Vagina (tissue), 2 donors: ENCODE measurements at places on chromosomes 5 and 9. TPM values are rescaled to one million over a fixed set of nuclear protein-coding genes. Genes with fewer than 3 reads are reported as not detected.

The C5orf24 gene
- total RNA-seq = 38.3 TPM

The PCDHGA7 gene
- total RNA-seq = 5.2 TPM

The BTNL9 gene
- 34.1 TPM for total RNA-seq

GRCh38 chr5:79936002-79936645, 54.9 kb downstream of the MTX3 start:
- peak; percentile 67 for DNase-seq

DNA sequence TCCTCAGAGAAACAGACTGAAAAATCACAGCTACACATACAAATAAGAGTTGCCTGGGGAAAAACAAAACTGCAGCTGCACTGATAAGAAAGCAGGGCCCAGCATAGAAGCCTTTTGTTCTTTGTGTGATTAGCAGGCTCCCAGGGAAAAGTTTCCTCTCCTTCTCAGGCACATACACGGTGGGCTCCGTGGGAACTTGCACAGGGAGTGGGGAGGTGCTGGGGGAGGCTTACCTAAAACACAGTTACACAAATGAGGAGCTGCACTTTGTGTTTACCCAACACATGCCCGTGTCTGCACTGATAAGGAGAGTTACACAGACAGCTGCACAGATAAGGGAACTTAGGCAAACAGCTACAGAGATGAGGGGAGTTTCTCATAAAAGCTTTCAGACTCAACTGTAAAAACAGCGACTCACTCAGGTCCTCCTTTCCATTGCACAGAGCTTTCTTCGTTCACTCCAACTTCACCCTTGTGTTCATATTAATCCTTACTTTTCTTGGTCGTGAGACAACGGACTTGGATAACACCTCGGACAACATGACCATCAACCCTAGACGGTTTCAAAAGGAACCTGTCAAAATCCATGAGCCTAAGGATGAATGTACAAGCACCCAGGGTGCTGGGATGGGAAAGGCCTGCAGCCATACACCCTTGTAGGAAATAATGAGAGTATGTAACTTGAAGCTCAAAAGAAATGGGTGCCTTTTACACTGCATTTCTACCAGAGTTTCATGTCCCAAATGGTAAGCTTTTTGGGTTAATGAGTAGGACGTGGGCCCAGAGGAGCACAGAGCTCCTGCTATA, 50.8 kb downstream of the SERINC5 start:
- no peak for DNase-seq

DNA sequence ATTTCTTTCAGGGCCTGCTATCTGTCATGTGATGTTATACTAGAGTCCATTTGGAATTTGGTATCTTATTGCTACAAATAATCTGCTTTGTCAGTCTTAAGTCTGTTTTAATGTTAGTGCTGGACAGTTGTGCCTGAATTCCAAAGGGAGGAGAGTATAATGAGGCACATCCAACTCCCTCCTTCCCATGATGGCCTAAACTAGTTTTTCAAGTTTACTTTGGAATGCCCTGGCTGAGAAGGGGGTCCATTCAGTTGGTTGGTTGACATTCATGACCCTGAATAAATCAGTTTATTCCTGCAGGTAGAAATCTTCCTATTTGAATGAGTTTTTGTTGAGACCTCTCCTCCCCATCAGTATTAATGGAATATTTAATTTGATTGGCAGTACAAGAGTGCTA, 9.4 kb upstream of the LRRTM2 start:
- no peak for DNase-seq

DNA sequence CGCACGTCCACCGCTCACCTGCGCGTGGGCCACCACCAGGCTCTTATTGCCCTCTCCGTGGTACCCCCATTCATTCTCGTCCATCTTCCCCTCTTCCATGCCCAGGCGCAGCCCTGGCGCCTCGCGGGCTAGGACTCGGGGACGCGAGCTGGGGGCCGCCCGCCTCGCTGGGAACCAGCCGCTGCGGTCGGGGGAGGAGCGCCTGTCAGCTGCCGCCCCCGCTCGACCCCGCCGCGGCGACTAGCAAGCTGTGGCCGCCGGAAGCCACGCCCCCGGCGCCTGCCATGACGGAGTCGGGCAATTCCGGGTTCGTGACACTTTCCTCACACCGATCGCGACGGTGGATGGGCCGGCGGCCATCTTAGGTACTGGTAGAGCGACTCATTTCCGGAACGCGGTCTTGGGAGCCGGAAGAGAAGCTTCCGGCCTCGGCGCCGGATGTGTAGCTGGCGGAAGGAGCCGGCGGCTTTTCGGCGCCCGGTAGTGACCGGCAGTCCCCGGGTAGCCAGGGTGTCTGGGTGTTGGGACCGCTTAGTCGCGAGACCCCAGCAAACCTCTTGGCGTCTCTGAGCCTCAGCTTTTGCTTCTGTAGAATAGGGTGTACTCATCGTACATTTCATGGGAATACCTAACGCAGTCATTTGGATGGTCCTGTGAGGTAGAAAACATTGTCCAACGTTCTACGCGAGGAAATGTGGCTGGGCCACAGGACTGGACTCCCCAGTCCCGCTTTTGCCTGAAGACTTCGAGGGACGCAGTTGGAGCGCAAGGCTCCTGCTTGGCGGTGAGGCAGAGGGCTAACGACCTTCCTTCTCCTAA, at the start of gene IPPK:
IPPK (minus strand) TSS at position 242 of the 819 bp plus-strand sequence; CDS start at position 99, 143 bp downstream.
- no peak for DNase-seq

- DNase-seq = no peak
Measured at GRCh38 chr5:178793151-178793550, 62.7 kb upstream of the ZNF354A start.

GRCh38 chr5:179254638-179255271, 90.5 kb downstream of the ADAMTS2 start:
- DNase-seq = no peak
